Forelimb muscle (tissue), 1 donor: ENCODE measurements at places on chromosomes 1 and 21.

GRCh38 chr1:218692808-218693207 is 347.7 kb downstream of the TGFB2 start:
- no peak for DNase-seq

GRCh38 chr1:88800382-88801051 is 90.8 kb downstream of the GTF2B start:
- DNase-seq: no peak

DNA sequence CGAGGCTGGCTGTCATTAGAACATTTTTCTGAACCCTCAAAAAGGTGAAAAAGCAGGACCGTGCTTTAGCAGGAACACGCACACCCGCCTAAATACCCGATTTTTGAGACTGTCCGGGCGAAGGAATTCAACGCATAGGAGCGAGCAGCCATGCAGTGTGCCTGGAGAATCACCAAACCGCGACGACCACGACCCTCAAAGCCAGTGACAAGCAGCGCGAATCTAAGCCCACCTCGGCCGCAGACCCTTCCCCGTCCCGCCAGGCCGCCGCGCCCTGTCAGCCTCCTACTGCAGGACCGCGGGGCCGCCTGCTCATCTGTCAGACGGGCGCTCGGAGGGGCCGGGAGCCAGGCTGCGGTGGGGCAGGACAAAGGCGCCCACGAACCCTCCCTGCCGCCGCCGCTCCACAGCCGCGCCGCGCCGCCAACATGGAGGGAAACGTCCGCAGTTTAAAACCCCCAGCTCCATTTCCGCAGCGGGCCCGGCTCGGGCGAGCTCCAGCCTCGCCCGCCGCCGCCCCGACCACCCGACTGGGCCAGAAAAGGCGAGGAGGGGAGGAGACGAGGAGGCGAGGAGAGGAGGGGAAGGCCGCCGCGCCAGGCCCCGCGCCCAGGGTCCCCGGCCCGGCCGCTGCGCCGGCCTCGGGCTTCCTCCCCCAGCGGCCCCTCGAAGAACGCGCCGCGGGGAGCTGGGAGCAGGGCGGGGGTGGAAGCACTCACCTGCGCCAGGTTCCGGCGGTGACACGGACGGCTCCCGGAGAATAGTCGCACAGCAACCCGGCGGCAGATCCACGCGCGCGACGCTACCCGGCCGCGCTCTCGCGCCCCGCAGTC is at the start of gene LBR:
Gene LBR, minus strand, starts transcription at position 804 of the 833 bp plus-strand sequence. CDS start 3,963 bp downstream, outside the sequence.
- no peak for DNase-seq

GRCh38 chr1:81654147-81654546 is 146.6 kb upstream of the ADGRL2 start:
- DNase-seq: no peak

DNA sequence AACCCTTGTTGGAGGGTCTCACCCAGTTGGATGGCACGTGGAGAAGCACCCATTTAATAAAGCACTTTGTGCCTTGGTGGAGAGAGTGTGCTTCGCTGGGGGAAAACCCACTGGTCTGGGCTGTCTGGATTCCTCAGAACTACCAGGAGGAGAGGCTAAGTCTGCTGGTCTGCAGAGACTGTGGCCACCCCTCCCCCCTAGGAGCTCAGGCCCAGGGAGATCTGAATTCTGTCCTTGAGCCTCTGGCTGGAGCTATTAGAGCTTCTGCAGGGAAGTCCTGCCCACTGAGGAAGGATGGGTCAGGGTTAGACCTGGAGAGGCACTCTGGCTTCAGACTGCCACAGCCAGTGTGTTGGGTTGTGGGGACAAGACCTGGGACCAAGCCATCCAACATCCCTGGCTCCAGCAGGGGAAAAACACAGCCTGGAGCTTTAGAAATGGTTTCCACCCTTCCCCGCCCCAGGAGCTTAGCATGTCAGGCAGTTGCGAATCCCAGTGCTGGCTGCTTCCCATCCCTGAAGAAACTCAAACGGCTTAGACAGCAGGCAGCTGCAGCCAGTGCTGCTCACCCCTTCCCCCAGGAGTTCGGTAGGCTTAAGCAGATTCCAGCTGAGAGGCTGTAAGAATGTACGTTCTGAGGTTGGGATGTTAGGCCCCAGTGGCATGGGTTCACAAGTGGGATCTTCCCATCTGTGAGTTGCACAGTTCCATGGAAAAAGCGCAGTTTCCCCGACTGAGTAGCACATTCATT is 288.3 kb downstream of the TGFB2 start:
- peak; percentile 20 for DNase-seq
